ENCODE measurements at places on chromosomes 3 and 15.

DNA sequence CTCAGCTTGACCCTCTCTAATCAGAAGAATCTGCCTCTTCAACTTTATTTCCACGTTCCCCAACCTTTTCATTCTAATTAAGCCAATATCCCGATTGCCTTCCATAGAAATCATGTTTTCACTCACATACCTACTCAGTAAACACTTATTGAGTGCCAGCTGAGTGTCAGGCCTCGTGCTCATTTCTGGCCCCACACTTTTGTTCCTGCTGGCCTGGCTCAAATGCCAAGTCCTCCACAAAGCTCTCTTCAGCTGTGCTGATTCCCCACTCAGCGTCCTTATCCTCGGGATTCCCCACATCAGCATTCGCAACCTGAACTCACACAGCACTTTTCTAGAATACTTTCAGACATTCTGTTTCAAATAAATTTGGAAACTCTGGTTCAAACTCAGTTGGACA is 68.9 kb downstream of the THBS1 start:
- no peak for DNase-seq

GRCh38 chr3:40456279-40456939 is 730 bp upstream of the RPL14 start:
- DNase-seq = no peak

DNA sequence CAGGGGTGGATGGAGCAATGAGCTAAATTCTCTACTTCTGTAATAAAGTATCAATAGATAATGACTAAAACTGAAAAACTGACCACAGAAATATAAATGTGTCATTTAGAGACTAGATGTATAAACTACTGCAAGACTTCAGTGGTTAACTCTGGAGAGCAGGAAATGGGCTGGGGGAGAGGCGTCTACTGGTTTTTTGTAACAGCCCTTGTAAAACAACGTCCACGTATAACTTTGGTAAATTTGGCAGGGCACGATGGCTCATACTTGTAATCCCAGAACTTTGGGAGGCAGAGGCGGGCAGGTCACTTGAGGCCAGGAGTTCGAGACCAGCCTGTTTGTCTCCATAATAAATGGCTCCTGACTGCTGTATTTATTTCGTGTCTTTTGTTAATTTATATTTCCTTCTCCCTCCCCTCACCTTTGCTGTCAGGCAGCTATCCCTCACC is 12.5 kb downstream of the RAB27A start:
- DNase-seq = no peak

- no peak for DNase-seq
Observed at GRCh38 chr3:157913741-157914150, 192.5 kb downstream of the SHOX2 start.

DNA sequence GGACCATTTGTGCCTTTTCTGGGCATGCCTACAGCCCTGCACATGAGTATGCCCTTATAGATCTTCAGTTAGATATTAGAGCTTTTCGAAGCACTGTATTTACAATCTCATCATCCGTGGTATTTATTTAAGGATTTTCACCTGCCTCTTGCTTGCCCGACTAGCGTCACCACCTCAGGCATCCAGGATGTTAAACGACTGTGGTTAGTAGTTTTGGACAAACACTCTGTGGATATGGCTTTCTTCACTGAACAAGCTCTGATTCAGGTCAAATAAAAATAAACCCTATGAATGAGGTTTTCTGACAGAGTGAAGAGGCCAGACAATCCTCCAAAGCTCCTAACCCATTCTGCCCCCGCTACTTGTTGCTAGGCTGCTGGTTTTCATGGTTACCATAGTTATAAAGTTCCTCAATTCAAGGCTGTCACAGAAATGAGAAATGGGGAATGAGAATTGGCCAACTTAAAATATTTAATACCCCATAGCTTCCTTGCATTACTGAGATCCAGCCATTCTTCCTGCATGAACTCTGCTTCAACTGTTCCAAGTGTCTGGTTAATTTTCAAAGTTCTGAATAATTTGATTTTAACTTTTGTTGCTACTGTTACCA is 440.1 kb downstream of the GABRG3 start:
- DNase-seq = peak; percentile 74

DNA sequence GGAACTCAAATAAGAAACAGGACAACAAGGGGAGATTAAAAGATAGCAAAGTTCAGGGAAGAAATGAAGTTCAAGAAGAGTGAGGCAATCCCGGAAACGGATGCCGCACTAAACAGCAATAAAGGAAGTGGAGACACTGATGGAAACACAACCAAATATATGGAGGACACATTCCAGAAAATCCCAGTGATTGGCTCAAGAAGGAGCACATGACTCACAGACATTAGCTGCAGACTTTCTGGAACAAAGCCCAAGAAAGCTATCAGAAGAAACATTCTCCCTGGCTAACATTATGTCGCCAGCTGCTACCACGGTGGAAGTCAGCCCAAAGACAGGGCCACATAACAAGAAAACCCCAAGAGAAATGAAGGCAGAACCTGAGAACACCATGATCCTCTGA is 18.1 kb upstream of the VGLL4 start:
- no peak for DNase-seq

- DNase-seq = no peak
Observed at GRCh38 chr3:67605377-67605776, 49.0 kb downstream of the SUCLG2 start.
